ENCODE measurements at places on chromosomes 1 and 21.

DNA sequence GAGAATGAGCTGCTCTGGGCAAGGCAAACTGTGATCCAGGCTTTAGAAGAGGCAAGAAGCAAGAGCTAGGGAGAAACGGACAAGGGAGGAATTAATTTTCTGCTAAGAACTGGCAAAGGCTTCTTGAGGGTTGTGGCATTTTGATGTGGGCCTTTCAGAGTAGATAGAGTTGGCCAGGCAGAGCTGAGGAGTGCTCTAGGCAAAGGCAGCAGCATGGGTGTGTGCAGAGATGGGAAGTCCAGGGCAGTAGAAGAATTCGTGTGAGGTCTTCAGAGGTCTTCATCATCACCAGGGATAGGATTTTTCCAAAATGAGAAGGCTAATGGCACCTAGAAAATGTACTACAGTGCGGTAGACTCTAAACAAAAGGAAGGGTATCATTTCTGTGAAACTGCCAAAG lies 237.8 kb downstream of the LTN1 start:
- no peak for DNase-seq

- DNase-seq: peak; percentile 94
These were observed 633.5 kb downstream of the KIF26B start for GRCh38 chr1:245788269-245788668.

DNA sequence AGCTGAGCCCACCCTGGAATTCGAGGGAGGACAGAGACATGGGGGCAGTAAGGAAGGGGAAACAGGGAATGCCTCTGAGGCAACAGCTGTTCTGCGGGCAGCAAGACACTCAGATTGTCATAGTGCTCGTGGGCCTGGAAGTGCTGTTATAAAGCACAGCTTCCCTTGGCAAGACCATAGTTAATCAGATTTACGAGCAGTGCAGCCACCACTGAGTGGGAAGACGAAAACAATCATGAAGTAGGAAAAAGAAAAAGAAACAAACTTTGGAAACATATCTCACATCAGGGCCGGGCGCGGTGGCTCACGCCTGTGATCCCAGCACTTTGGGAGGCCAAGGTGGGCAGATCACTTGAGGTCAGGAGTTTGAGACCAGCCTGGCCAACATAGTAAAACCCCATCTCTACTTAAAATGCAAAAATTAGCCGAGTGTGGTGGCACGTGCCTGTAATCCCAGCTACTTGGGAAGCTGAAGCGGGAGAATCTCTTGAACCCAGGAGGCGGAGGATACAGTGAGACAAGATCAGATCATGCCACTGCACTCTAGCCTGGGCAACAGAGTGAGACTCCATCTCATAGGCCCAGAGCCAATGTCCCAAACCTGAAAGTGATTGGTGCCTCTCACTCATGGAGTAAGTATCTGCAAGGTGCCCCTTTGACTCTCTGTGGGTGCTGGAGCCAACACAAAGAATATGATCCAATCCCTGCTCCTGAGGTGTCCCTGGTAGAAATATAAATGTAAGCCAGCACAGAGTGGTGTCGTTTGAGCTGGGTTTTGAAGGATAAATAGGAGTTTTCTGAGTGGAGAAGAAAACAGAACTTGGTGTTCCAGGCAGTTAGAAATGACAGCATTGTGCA lies 55.6 kb upstream of the GPR153 start:
- no peak for DNase-seq

DNA sequence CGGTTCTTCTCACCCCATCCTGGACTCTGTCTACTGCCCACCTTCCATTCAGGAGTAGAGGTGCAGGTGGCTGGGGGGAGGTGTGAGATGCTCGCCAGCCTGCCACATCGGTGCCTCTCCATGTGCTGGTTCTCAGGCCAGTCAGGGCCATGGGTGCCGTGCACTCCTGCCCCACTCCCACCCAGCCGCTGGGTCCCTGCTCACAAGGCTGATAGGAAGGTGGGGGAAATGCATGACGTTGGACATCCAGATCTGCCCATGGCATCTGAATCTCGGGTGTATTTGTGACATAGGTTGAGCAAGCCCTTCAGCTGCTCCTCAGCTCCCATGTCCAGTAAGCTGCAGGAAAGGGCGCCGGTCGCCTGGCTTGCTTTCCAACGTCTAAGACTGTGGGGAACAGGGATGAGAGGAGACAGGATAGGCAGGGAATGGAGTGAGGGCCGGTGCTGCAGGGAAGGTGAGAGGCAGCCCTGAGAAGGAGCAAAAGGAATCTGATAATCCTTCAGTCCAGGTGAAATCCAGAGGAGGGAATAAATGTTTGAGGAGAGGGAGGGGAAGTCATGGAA lies 11.8 kb downstream of the S100A7A start:
- DNase-seq: no peak

DNA sequence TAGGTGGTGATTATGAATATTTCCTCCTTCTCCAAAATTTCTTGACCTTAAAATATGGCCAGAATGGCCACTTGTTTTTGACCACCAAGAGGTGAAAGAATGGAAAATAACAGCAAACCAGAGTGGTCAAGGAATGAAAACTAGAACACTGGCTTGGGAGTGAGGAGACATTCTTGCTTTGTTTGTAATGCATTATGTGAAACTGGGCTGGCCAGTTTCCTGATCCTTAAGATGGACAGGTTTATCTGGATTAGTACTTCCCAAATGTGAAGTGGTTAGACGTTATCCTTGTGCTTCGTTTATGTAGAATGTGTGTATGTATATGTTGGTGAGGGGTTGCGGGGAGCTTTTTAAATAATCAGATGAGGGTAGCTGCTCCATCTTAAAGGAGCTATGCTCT lies 12.8 kb downstream of the PLA2G4A start:
- DNase-seq: no peak

DNA sequence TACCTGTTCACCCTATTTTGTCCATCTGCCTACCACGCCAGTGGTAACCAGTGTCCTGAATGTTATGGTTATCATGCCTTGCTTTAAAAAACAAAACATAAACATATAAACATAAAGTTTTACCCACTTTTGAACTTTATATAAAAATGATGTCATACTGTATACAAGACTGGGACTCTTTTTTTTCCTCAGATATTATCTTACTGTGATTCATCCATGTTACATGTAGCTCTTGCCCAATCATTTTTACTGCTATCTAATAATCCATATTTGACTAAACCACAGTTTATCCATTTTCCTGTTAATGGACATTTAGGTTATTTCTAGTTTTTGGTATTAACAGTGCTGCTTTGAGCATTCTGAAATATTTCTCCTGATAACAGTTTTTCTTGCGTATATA lies 78.8 kb downstream of the GPR161 start:
- DNase-seq: peak; percentile 13

DNA sequence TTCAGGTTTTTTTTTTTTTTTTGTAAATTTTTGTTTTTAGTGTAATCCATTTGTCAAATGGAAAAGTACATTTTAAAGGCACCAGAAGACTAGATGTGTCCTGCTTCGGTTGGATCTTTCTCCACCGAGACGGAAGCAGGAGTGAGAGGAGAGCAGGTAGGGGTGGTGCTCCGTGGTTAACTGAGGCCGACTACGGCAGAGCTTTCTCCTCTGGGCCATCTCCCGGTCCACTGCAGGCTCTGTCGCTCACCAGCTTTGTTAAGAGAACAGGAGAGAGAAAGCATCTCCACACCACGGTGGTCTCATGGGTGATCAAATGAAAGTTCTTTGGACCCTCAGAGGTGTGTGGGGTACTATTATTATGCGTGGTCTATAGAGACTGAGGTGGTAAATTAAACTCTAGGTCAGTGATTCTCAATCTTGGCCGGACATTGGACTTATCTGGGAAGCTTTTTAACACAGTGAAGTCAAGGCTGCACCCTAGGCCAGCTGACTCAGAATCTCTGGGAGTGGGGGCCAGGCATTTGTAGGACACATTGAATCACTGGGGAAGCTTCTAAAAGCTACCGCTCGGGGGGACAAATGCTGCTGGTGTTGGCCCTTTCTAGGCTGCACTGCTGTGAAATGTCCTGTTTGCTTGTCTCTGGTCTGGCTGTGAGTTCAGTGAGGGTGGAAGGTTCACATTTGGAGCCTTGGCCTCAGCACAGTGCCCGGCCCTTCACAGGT lies 25.0 kb downstream of the ABCA4 start:
- DNase-seq: no peak

DNA sequence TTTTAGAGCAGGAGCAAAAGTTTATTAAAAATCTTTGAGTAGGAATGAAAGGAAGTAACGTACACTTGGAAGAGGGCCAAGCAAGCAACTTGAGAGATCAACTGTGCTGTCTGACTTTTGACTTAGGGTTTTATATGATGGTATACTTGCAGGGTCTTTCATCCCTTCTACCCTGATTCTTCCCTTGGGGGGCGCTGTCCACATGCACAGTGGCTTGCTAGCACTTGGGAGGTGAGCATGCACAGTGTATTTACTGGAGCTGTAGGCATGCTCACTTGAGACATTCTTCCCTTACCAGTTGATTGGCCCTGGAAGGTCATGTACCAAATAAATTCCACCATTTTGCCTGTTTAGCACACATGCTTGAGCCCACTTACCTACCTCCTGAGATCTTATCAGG lies 1001.3 kb upstream of the ADGRL2 start:
- DNase-seq: no peak

DNA sequence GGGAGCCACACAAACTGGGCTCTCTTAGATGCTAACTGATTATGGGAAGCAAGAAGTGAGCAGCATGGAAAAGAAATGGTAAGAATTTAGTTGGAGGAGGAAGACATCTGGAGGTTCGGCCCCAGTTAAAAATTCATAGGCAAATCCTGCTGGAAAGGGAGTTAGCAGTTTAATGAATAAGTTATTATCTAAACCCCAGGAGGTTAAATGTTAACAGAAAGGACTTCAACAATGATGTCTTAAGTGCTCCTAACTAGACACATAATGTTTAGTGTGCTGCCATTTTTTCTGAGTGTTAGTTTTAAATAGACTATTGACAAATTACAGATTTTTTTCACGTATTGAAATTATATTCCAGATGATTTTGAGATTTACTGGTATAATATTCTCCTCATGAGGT lies 1265.3 kb upstream of the ADGRL2 start:
- DNase-seq: no peak

- peak; percentile 84 for DNase-seq
These were observed 31.9 kb downstream of the NEK2 start for GRCh38 chr1:211643324-211644212.

GRCh38 chr1:31666263-31666963 lies 21.7 kb upstream of the PEF1 start:
- DNase-seq: peak; percentile 31

DNA sequence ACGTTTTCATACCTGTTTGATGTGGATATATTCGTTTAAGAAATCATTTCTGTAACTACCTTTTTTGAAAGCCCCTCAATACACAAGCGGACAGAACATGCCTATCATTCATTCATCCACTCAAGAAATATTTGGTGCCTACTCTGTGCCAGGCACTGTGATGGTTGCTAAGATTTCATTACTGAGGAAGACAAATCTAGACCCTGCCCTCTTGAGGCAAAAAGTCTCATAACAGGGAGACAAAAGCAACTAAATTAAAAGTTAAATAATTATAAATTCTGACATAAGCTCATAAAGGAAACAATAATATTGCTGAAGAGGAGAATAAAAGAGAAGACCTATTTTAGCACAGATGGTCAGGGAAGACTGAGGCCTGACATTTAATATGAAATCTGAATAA lies 203.5 kb upstream of the ZNHIT6 start:
- no peak for DNase-seq

GRCh38 chr1:29461115-29461739 lies 224.9 kb downstream of the PTPRU start:
- no peak for DNase-seq

DNA sequence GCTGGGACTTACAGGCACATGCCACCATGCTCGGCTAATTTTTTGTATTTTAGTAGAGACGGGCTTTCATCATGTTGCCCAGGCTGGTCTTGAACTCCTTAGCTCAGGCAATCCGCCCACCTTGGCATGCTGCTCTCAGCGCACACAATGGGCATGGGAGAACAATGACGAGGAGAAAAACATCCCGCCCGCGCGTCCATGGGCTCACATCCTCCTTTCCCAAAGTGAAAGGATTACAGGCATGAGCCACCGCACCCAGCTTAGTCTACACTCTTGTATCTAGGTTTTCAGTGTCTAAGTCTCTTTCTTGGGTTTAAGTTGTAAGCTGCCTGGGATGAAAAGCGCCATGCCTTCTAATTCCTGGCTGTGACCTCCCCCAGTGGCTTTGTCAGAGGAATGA lies 37.9 kb downstream of the CDK18 start:
- DNase-seq: no peak

- no peak for DNase-seq
These were observed 75.9 kb downstream of the HUNK start for GRCh38 chr21:31948676-31949075.

DNA sequence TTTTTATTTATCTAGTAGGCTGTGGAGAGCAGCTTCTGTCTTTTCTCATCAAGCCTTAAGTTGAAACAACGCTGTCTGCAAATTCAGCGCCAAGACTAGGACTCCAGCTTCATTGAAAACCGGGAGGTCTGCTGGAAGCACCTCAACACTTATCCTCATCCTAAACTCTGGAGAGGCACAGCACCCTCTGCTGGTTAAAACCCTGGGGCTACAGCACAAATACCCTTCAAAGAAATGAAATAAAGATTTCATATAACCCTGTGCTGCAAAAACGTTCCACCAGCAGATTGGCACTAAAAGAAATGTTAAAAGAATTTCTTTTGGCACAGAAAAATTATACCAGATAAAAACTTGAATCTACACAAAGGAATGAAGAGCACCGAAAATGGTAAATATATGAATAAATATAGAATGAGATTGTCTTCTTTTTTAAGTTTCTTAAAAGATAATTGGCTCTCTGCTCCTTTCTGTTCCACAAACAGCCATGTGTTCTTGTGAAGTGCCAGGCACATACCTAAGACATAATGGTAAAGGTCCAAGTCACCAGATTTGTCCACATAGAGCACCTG lies 227.7 kb upstream of the SAMSN1 start:
- peak; percentile 10 for DNase-seq

- DNase-seq: no peak
These were observed 330.4 kb upstream of the ESRRG start for GRCh38 chr1:217053676-217054075.

GRCh38 chr1:71019233-71019969 lies 28.2 kb downstream of the PTGER3 start:
- no peak for DNase-seq

- DNase-seq: peak; percentile 39
These were observed 312.3 kb upstream of the FAM78B start for GRCh38 chr1:166479052-166479631.

DNA sequence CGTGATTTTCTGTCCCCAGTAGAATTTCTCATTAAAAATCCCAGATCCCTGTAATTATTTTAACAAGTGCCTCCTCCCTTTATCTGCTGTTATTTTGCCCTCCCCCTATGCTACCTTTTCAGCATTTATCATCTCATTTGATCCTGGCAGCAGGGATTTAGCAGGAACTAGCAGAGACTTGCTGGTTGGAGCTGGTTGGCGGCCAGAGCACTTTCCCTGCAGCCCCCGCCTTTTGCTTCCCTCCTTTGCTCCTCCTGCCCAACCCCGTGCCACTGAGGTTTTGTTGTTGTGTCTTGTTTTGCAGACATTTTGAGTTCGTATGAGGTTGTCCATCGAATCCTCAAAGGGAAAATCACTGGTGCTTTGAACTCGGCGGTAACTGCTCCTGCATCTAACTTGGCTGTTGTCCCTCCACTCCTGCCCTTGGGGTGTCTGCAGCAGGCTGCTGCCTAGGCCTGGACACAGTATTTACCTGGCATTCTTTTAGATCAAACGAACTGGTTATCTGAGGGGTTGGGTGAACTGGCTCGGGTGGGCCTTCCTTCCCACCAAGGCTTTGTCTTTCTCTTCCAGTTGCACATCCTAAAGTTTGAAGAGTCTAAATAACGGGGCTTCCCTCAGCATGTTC lies 11.2 kb downstream of the UBE2Q1 start:
- DNase-seq: no peak

GRCh38 chr1:7346600-7347570 lies 424.2 kb upstream of the VAMP3 start:
- DNase-seq: no peak

GRCh38 chr1:162046921-162047320 lies 22.6 kb upstream of the NOS1AP start:
- no peak for DNase-seq

Measured in M059J (cell line).